Aortic smooth muscle cell (primary cell): ENCODE measurements at places on chromosomes 12 and 14. TPM values are rescaled to one million over a fixed set of nuclear protein-coding genes. Genes with fewer than 3 reads are reported as not detected.

DDX11 gene
- total RNA-seq, result 10.8 and 15.1 TPM in 2 replicates

FGF23 gene
- total RNA-seq, result not detected in 2 replicates

KCNJ8 gene
- total RNA-seq, result 0.92 and 1.2 TPM in 2 replicates

SNRNP35 gene
- total RNA-seq, result 21.5 and 25.0 TPM in 2 replicates

PRR4 gene
- 0.53 and 2.2 TPM in 2 replicates for total RNA-seq

ITFG2 gene
- total RNA-seq, result 16.5 and 18.7 TPM in 2 replicates

ACTR6 gene
- total RNA-seq, result 12.6 and 14.4 TPM in 2 replicates

RFLNA gene
- total RNA-seq, result 1.3 TPM in 1 of 2 replicates, not detected in the other

KRT82 gene
- total RNA-seq, result not detected in 2 replicates

COX8C gene
- total RNA-seq, result not detected in 2 replicates

MYF6 gene
- total RNA-seq, result not detected in 2 replicates

SLC35F4 gene
- not detected in 2 replicates for total RNA-seq

LUM gene
- total RNA-seq, result 691 and 1,118 TPM in 2 replicates

GUCY2C gene
- total RNA-seq, result under 0.01 TPM in 1 of 2 replicates, not detected in the other

SSTR1 gene
- total RNA-seq, result 0.66 and 1.1 TPM in 2 replicates

EPYC gene
- total RNA-seq, result not detected in 2 replicates

TAS2R7 gene
- total RNA-seq, result not detected in 2 replicates

SOAT2 gene
- 0.19 and 0.26 TPM in 2 replicates for total RNA-seq

LRTM2 gene
- not detected in 2 replicates for total RNA-seq

COCH gene
- total RNA-seq, result 0.06 TPM in 1 of 2 replicates, not detected in the other

PRB2 gene
- total RNA-seq, result not detected in 2 replicates

HCAR2 gene
- total RNA-seq, result not detected in 2 replicates

TAS2R31 gene
- 2.2 and 3.9 TPM in 2 replicates for total RNA-seq

KRT75 gene
- total RNA-seq, result not detected in 2 replicates

TOMM20L gene
- not detected in 2 replicates for total RNA-seq

KIF26A gene
- 0.06 and 0.40 TPM in 2 replicates for total RNA-seq

GDF11 gene
- 3.2 and 4.5 TPM in 2 replicates for total RNA-seq

LMNTD1 gene
- 0.26 TPM in 1 of 2 replicates, not detected in the other for total RNA-seq

GALNT16 gene
- 1.8 and 2.5 TPM in 2 replicates for total RNA-seq

TSPAN19 gene
- total RNA-seq, result not detected in 2 replicates

FAM181A gene
- total RNA-seq, result not detected in 2 replicates

ANKS1B gene
- total RNA-seq, result 3.0 and 3.7 TPM in 2 replicates

PLA2G1B gene
- 0.25 TPM in 1 of 2 replicates, not detected in the other for total RNA-seq

PLEKHD1 gene
- total RNA-seq, result 0.06 TPM in 1 of 2 replicates, not detected in the other

ALDH2 gene
- total RNA-seq, result 16.1 and 23.4 TPM in 2 replicates

LALBA gene
- not detected in 2 replicates for total RNA-seq

LDHB gene
- 673 and 747 TPM in 2 replicates for total RNA-seq

OAS2 gene
- 11.3 and 12.3 TPM in 2 replicates for total RNA-seq

OTX2 gene
- not detected in 2 replicates for total RNA-seq

KRT72 gene
- total RNA-seq, result not detected in 2 replicates

TDRD9 gene
- 0.26 and 1.6 TPM in 2 replicates for total RNA-seq

CD69 gene
- not detected in 2 replicates for total RNA-seq
